Fibroblast of pulmonary artery (primary cell): ENCODE measurements at places on chromosomes 16 and 17.

DNA sequence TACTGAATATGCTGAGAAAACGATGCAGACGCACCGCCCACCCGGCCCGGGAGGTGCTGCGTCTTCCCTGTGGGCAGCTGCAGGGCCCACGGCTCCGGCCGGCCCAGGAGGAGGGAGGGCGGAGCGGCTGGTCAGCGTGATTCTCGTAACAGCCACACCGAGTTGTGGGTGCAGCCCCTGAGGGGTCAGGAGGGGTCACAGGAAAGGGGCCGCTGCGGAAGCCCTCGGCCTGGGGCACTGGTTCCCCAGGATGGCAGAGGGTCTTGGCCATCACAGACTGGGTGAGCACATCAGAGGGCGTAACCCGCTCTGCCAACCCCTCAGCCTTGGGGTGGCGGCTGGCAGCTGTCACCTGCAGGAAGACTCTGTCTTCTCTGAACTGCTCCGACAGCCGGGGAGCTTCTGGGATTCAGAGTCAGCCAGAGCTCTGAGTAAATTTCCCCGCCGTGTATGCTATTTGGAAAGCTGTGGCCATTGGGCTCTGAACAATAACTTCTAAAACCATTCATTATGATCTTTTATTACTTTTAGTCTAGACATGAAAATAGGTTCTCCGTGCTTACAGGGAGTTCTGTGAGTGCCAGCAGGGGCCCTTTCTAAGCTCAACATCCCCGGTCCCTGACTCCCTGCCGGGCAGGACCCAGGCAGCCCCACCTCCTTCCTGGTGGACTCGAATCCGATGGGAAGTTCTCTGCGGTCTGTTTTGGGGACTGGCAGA, 87.4 kb upstream of the CHMP6 start:
- no peak for DNase-seq

DNA sequence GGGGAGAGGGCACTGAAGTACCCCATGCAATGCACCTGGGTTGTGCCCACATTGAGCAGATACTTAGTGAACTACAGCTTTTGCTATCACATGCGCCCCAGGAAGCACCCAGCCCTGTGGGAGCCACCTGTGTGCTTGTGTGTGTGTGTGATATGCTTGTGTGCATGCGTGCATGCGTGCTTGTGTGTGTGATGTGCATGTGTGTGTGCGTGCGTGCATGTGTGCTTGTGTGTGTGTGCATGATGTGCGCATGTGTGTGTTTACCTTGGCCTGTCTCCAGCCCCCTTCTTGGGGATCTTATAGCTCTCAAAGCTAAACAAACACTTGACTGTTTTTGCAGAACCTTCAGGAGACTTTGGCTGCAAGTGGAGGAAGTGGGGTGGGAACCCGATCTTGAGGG, 841 bp downstream of the C16orf89 start:
- no peak for DNase-seq

- peak; percentile 31 for DNase-seq
Observed at GRCh38 chr17:16281351-16281750, 64.3 kb downstream of the PIGL start.

DNA sequence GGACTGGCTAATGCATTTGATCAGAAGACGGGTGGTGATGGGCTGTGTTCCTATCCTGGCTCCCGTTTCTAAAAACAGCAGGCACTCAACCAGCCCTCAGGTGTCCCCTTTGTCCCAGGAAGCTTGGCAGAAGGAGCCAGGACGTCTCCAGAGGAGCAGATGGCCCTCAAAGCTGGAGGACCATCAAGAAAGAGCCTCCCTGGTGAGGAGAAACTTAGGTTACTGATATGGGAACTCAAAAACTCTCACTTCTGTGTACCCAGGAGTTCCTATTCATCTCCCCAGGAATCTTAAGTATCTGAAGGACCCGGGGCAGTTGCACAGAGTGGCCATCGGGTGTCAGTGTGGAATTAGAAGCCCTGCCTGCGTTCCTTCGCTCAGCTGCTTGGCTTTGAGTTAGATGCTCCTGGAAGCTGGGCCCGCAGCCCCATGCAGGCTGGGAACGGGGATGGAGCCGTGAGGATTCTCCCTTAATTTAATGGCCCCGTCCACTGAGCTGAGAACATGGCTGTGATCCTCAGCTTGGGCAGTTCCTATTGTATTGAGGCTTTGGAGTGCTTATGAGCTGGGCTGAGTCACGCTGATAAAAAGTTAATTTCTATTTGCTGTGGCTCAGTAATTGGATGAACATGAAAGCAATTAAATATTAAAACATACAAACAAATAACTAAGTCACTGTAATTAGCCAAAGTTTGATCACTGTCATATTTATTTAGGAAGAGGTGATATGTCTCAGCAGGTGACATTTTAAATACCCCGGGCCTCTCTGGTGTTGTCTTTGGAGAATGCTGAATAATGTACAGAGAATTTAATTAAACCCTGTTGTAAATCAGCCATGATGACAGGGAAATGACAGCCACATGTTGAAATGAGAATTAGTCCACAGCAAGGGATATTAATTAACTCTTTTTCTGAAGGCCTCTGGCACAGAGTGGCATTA, 402.1 kb downstream of the SEC14L1 start:
- peak; percentile 88 for DNase-seq

- peak; percentile 60 for DNase-seq
Observed at GRCh38 chr17:57406131-57406980, 150.0 kb downstream of the MSI2 start.

GRCh38 chr16:70808371-70808770, 7.4 kb upstream of the VAC14 start:
- no peak for DNase-seq

GRCh38 chr16:17457997-17458396, 12.8 kb downstream of the XYLT1 start:
- no peak for DNase-seq

DNA sequence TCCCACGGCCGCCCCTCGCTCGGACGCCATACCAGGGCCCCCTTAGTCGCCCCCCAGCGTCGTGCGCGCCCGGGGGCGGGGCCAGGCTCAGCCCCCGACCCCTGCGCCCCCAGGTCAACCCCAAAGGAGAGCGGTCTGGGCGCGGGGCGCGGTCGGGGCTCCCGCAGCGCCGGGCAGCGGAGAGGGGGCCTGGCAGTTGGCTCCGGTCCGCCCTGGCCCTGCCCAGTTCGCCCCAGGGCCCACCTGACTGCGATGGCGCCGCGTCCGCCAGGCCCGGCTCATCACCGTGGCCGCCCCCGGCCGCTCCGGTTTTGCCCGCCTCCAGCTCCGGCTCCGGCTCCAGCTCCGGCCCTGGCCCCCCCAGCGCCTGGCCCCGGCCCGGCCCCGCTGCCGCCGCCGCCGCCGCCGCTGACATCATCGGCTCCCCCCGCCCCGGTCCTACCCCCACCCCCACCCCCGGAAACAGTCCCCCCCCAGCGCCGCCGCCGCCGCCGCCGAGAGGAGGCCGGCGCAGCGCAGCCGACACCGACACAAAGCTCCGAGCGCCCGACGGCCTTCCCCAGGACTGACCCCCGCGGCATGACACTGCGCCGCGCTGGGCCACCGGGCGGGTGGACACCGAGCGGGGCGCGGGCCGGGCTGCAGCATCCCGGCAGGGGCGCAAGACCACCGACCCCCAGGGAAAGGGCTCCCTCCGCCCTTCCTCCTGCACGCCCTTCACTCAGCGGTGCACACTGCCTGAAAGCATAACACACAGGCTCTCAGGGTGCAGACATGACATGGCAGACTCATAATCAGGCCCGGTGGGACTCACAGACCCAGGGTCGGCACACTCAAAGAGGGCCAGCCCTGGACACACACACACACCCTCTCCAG, at the start of gene ZBTB4:
Gene ZBTB4, minus strand, starts transcription at position 419 of the 876 bp plus-strand sequence. CDS start 12,830 bp downstream, outside the sequence.
- DNase-seq, result no peak

- no peak for DNase-seq
Observed at GRCh38 chr17:59863616-59864015, 29.1 kb downstream of the TUBD1 start.

DNA sequence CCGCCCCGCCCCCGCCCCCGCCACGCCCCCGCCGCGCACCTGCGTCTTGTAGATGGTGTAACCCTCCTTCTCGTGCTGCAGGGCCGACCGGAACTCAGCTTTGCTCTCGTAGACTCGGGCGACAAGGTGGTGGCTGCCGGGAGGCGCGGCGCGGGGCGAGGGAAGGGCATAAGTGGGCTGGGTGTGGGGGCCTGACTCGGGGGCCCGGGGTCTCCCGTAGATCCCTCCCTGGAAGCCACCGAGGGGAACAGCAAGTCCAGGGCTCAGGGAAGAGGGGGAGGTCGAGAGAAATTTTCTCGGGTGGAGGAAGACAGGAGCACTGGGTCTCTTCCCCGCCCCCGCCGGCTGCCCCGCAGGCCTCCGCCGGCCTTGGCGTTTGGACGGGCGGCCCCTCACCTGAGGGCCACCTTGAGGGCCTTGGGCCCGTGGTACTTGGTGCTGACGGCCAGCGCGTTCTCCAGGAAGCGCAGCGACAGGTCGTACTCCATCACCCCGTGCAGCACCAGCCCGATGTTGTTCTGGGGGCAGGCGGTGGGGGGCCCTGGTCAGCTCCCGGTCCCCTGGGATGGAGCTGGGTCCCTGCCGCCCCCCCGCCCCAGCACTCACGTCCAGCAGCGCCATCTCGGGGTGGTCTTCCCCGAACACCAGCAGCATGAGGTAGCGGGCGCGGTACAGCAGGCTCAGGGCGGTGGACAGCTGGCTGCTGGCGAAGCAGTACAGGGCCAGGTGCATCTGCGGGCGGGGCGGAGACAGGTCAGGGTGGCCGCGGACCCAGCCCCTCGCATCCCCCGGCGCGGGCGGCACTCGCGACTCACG, 19.4 kb downstream of the CLUH start:
- no peak for DNase-seq

GRCh38 chr17:10879190-10879836, 41.4 kb upstream of the PIRT start:
- peak; percentile 2 for DNase-seq

DNA sequence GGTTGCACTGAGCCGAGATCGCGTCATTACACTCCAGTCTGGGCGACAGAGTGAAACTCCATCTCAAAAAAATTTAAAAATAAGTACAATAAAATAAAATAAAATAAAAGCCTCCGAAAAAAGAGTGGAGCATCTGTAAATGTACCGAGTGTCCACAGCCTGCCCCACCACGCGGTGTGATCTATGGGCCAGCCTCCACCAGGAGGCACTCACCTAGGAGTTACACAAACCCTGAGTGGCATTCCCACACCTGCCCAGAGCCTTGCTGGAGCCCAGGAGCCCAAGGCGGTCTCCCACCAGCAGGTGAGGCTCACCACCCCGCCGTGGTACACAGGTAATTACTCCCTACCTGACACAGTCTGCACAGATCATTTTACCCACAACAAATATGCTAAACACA, 183.2 kb downstream of the ZNF423 start:
- DNase-seq, result no peak

DNA sequence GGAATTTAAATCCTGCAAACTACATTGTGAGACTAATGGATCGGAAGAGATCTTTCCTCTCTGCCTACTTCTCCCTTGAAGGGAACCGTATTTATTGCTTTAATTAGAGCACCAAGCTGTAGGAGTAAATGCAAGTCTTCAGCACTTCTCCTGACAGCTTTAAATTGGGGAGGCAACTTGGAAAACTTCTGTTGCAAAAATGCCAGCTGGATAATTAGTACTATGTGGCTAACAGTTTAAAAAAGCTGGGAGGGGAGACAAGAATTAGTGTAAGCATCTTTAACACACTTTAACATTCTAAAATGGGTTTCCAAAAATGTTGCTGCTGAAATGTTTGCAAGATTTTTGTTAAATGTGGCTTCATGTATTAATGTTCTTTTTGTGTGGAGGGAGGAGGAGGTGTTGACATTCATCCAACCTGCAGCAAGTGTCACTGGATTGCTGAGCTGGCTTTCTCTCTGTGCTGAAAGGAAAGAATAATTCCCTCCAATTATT, 108.5 kb downstream of the PCTP start:
- no peak for DNase-seq

DNA sequence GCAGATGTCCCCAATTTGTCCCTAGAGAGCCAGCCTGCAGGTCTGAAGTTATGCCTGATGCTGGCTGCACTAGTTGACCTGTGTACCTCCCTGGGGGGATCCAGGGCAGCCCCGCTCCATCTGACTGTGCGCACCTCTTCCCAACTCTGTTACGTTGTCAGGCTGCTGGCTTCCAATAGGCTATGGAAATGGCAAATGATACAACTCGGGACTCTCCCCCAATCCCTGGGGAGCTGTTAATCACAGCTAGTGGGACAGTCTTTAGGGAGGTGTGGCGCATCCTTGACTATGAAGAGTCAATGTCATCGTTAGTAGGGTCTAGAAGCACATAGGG, 30.1 kb downstream of the GPRC5B start:
- no peak for DNase-seq

GRCh38 chr17:57247261-57247660, 9.1 kb upstream of the MSI2 start:
- DNase-seq, result no peak

- no peak for DNase-seq
Observed at GRCh38 chr17:12342161-12342560, 321.5 kb downstream of the MAP2K4 start.

DNA sequence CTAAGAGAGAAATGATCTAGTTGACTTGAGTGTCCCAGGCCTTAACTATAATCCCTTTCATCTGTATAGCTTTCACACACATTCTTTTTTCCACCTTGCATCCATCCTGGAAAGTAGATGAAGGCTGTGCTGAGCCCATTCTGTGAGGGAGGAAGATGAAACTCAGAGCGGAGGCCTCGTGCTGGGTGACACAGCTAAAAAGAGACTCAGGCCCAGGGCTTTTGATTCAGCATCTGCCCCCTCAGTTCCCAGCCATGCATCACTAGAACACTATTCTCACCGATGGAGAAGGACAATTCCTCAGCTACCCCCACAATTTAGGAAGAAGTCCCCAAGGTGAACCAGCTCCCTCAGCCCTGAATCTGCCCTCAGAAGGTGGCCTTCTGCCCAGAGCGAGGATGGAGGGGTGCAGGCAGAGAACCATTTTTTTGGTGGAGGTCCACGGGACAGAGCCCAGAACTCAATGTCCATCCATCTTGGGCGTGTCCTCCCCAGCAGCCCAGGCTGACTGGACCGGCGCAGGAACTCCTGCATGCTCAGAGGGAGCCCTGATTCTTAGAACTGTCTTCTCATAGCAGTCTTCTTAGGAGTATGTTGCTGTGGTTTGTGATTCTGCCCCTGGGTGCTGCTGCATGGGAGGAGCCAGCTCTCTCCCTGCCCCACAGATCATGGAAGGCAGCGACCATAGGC, 5.8 kb upstream of the MYCBPAP start:
- DNase-seq, result no peak

- DNase-seq, result no peak
Observed at GRCh38 chr17:17175917-17176316, 30.2 kb downstream of the PLD6 start.
